ENCODE measurements at places on chromosomes 7 and 10. TPM values are rescaled to one million over a fixed set of nuclear protein-coding genes. Genes with fewer than 3 reads are reported as not detected.

DNA sequence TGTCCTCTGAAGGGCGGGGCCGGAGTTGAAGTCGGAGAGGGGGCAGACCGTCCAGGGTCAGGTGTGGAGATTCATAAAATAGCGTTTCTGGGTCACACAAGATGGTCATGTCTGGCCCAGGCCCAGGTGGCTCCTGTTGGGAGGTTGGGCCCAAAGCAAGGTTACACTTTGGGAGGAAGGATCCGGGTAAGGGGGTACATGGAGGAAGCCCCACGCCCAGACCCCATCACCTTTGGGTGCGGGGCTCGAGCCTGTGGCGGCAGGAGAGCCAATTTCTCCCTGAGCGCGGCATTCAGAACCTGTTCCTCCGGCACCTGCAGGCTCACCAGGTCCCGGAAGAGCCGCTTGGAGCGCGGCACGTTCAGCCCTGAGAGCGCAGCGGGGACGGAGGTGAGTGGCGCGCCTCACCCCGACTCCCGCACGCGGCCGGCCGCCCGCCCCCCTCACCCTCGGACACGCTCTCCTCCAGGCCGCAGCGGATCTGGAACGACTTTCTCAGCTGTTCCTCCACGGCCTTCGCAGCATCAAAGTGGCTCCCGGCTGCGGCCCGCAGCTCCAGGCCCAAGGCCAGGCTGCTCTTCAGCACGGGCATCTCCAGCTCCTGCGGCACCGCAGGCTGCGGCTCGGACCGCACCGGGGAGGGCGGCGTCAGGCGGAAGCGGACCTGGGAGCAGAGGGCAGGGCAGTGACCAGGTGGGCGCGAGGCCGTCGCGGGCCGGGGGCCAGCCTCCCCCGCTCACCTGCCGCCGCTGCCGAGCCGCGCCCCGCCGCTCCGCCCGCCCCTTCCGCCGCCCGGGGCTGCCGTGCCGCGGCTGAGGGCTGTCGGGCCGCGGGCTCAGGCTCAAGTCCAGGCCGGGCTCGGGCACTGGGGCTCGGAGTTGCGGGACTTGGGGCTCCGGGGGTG is 644 bp downstream of the PPP1R35 start:
- H3K27me3 ChIP-seq: no peaks in the 10 kb centered on the region
- H3K4me1 ChIP-seq: peaks cover 30% of the 10 kb centered on the region
- peak overlapping the region; percentile 90 for H3K4me3 ChIP-seq

The UCN3 gene
- total RNA-seq: 1.3 TPM

The NPC1L1 gene
- total RNA-seq: 21.2 TPM

The H2BK1 gene
- total RNA-seq: not detected

The BCL7B gene
- total RNA-seq: 37.8 TPM

GRCh38 chr7:1703441-1703840 is 33.4 kb downstream of the ELFN1 start:
- H3K4me1 ChIP-seq: no peaks in the 10 kb centered on the region
- no peak for DNase-seq
- H3K27ac ChIP-seq: no peak overlapping the region
- peaks cover 24% of the 10 kb centered on the region for H3K36me3 ChIP-seq
- H3K27me3 ChIP-seq: peaks cover 5% of the 10 kb centered on the region
- H3K4me3 ChIP-seq: no peak overlapping the region

DNA sequence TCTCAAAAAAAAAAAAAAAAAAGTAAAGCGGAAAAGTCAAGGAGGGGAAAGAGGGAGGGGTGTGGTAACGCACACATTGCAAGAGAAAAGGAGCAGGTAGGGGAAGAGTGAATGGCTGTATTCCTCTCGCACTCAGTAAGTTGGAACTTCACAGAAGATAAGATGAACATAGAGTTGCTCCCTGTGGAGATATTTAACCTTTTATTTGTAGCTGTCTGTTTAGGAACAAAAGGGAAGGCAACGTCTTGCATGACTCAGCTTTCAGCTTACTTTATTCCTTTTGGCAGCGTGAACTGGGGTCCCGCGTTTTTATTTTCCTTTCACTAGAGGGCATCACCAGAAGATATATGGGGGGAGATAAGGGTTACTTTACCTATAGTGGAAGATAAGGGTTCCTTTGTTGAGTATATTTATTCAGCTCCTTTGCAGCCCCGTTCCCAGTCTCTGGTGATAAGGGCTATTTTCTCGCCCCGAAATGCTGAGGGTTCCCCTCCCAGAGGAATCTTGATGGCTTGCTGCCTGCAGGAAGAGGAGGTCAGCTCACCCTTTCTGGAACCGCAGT is 78.5 kb downstream of the APBB1IP start:
- no peaks in the 10 kb centered on the region for H3K27me3 ChIP-seq
- H3K27ac ChIP-seq: peak overlapping the region; percentile 95
- peaks cover 19% of the 10 kb centered on the region for H3K4me1 ChIP-seq
- H3K36me3 ChIP-seq: peaks cover 17% of the 10 kb centered on the region
- peak; percentile 10 for DNase-seq
- H3K4me3 ChIP-seq: no peak overlapping the region

The AEBP1 gene
- 52.2 TPM for total RNA-seq

DNA sequence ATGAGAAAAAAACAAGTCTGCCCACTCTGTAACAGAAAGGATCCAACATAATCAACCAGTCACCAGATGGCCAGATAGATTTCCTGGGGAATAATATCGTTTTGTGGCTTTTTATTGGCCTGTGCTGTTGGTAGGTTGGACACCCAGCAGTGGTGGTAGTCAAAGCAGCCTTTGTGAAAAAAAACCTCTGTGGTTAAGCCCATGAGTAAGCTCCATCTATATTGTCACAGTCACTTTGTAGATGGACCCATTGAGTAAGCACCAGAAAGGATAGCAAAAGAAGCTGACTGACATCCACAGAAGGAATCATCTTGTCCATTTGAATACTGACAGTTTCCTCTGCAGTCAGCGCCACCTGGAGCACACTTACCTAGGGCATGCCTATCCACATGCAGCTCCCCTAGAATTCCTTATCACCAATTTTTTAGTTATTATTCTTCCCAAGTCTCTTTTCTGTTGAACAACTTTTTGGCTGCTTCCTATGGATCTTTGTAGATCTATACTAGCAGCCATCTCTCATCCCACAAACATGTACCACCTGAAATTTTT is 96.9 kb downstream of the IQUB start:
- no peaks in the 10 kb centered on the region for H3K36me3 ChIP-seq
- no peaks in the 10 kb centered on the region for H3K4me1 ChIP-seq
- no peak overlapping the region for H3K27ac ChIP-seq
- DNase-seq: no peak

The CCL24 gene
- total RNA-seq: not detected

GRCh38 chr7:1314908-1315450 is 82.3 kb downstream of the UNCX start:
- no peaks in the 10 kb centered on the region for H3K4me1 ChIP-seq
- H3K27ac ChIP-seq: no peak overlapping the region
- no peaks in the 10 kb centered on the region for H3K36me3 ChIP-seq
- no peak for DNase-seq
- H3K27me3 ChIP-seq: peaks cover 7% of the 10 kb centered on the region

The PPP1R9A gene
- 55.2 TPM for total RNA-seq

The PON1 gene
- 2.3 TPM for total RNA-seq

The MRLN gene
- not detected for total RNA-seq
